ENCODE measurements at places on chromosomes 12 and 14. TPM values are rescaled to one million over a fixed set of nuclear protein-coding genes. Genes with fewer than 3 reads are reported as not detected.

OR4Q2 gene
- not detected for total RNA-seq

CLEC4C gene
- total RNA-seq, result not detected

GNG2 gene
- total RNA-seq, result 4.3 TPM

CCDC177 gene
- total RNA-seq, result not detected

CLEC2B gene
- total RNA-seq, result 36.7 TPM

VEZT gene
- total RNA-seq, result 69.0 TPM

SSTR1 gene
- 0.09 TPM for total RNA-seq

SERPINA1 gene
- not detected for total RNA-seq

TEX22 gene
- 0.09 TPM for total RNA-seq

STAC3 gene
- total RNA-seq, result 0.19 TPM

PRPH gene
- 0.19 TPM for total RNA-seq

SLCO1B1 gene
- not detected for total RNA-seq

SLC38A4 gene
- not detected for total RNA-seq

WASHC4 gene
- total RNA-seq, result 94.8 TPM

RASAL1 gene
- total RNA-seq, result not detected

TPH2 gene
- total RNA-seq, result not detected

PNMA1 gene
- 24.0 TPM for total RNA-seq

FBRSL1 gene
- total RNA-seq, result 4.9 TPM

AKAP6 gene
- total RNA-seq, result 0.56 TPM

PTGER2 gene
- total RNA-seq, result not detected

RERG gene
- not detected for total RNA-seq

KRT83 gene
- total RNA-seq, result not detected

AMN gene
- 0.19 TPM for total RNA-seq

CHGA gene
- not detected for total RNA-seq

PIWIL1 gene
- total RNA-seq, result not detected

STXBP6 gene
- total RNA-seq, result not detected

ASCL1 gene
- total RNA-seq, result not detected

ADIPOR2 gene
- total RNA-seq, result 37.4 TPM

SDS gene
- total RNA-seq, result not detected

GLIPR1L1 gene
- not detected for total RNA-seq

MYF6 gene
- not detected for total RNA-seq

GPR135 gene
- 0.72 TPM for total RNA-seq

KLRC1 gene
- total RNA-seq, result not detected

ABCC9 gene
- 0.19 TPM for total RNA-seq

B3GNT4 gene
- total RNA-seq, result under 0.01 TPM

SMIM41 gene
- not detected for total RNA-seq

MYO1H gene
- not detected for total RNA-seq

PLCZ1 gene
- total RNA-seq, result not detected

MGP gene
- 65.4 TPM for total RNA-seq

P2RX7 gene
- total RNA-seq, result 0.72 TPM

TMEM260 gene
- 10.8 TPM for total RNA-seq

CEP128 gene
- total RNA-seq, result 4.9 TPM

FLVCR2 gene
- total RNA-seq, result 1.4 TPM

IFNG-AS1 gene
- not detected for total RNA-seq

NEUROD4 gene
- total RNA-seq, result not detected

GALNT16 gene
- total RNA-seq, result 0.19 TPM

RPL10L gene
- total RNA-seq, result not detected

FAM90A1 gene
- total RNA-seq, result not detected

AQP6 gene
- total RNA-seq, result not detected

DAD1 gene
- total RNA-seq, result 324 TPM

ACVR1B gene
- total RNA-seq, result 12.9 TPM

GYS2 gene
- total RNA-seq, result not detected

CKB gene
- total RNA-seq, result 3.5 TPM

CCDC196 gene
- not detected for total RNA-seq

GLIPR1L2 gene
- total RNA-seq, result 0.18 TPM

TSPAN11 gene
- 0.09 TPM for total RNA-seq

C1S gene
- total RNA-seq, result 2.7 TPM

PPP1R1A gene
- not detected for total RNA-seq
